Posterior cingulate gyrus (tissue), 11 donors: ENCODE measurements at places on chromosomes 12 and 14.

GRCh38 chr14:94103554-94104150, 6.9 kb upstream of the IFI27 start:
- DNase-seq = peak; percentile 29

DNA sequence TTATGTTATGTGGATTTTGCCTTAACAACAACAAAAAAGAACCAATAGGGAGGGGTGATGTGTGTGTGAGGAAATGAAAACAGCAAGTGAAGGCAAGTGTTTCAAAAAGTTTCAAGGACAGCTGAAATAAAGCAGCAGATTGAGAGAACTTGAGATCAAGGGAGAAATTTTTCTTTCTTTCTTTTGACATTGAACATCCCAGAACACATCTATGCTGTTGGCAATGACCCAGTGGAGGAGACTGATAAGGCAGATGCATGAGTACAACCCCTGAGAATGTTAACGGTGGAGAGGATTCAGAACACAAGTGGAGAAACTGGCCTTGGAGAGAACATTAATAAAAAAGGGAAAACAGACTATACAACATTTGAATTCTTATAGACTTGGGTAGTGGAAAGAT, 2.9 kb downstream of the LLPH start:
- DNase-seq = no peak

GRCh38 chr12:15206831-15207389, 14.3 kb downstream of the RERG start:
- no peak for DNase-seq

GRCh38 chr12:52006726-52007157, at the start of gene TAMALIN:
Gene TAMALIN, plus strand, starts transcription at chr12:52006946. Its CDS starts 74 bp downstream, at chr12:52007020.
- DNase-seq = peak; percentile 90

GRCh38 chr14:87108726-87109125, 884.3 kb downstream of the GALC start:
- DNase-seq = no peak

- no peak for DNase-seq
These were observed 30.3 kb downstream of the MIA2 start for GRCh38 chr14:39264057-39264456.

DNA sequence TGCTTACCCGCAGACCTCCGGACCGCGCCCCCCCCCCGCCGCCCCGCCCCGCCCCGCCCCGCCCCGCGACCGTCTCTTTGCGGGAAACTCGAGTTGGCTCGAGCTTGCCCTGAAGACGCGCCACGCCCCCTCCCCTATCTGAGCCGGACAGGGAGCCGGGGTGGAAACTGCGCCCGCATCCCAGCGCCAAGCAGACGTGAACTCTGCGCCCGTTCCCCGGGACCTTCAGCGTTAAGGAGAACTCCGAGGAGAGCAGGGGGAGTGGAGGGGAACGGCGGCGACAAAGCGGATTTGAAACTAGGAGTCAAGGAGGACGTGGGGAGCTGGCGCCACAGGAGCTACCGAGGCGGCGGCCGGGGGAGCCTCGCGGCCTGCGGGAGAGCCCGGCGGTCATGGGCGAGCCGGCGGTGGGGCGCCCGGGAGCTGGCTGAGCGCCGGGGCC, at the start of gene KCNK13:
KCNK13 (plus strand) TSS at position 310 of the 442 bp plus-strand sequence. CDS start 212 bp downstream, outside the sequence.
- DNase-seq = no peak

DNA sequence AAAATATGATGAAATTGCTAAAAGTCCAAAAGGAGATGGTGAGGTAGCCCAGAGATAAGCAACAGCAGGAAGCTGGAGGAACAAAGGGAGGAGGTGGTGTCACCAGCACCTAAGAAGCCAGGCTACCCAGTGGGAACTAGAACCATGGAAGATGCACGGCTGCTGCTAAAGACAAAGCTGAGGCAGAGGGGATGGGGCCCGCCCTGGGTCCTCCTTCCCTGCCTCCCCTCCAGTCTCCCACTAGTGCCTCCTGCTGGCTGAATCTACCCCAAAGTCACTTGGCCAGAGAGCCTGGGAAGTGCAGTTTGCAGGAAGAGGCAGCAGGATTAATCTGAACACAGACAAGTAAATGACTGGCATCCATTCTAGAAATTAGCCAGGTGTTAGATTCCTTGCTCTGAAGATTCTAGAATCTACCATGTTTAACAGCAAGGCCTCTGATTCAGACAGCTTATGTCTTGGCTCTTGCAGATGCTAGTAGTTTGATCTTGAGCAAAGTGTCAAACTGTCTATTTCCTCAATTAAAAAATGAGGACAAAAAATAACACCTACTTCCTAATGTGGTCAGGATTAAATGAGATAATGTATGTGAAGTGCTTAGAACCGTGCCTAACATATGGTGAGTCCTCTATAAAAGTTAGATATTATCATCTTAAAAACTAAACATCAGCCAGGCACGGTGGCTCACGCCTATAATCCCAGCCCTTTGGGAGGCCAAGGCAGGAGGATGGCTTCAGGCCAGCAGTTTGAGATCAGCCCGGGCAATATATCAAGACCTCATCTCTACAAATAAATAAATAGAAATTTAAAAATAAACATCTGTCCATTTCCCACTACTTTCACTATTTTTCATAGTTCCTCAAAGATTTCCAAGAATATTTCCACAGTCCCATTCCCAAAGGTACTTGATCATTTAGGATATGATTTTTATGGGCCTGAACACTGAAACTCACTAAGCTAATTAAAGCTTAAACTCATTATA, 5.8 kb upstream of the LRP10 start:
- no peak for DNase-seq

GRCh38 chr14:102180248-102180998, 40.7 kb downstream of the WDR20 start:
- DNase-seq = no peak

GRCh38 chr12:27554421-27555186, 30.6 kb downstream of the PPFIBP1 start:
- DNase-seq = no peak

DNA sequence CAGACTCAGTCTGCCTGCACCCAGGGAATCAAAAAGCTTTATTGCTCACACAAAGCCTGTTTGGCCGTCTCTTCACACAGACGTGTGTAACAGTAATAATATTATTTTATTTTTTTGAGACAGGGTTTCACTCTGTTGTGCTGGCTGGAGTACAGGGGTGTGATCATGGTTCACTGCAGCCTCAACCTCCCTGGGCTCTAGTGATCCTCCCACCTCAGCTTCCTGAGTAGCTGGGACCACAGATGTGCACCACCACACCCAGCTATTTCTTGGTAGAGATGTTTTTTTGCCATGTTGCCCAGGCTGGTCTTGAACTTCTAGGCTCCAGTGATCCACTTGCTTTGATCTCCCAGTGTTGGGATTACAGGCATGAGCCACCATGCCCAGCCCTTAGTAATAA, 88.4 kb upstream of the DCD start:
- DNase-seq = no peak

GRCh38 chr12:1350934-1351240, 243.5 kb downstream of the FBXL14 start:
- no peak for DNase-seq

- no peak for DNase-seq
These were observed 190.8 kb downstream of the ATP23 start for GRCh38 chr12:58131986-58132755.

- no peak for DNase-seq
These were observed at the start of gene GRIP1 for GRCh38 chr12:66678338-66679275. Gene GRIP1, minus strand, starts transcription at chr12:66679076. Its CDS starts 172 bp downstream, at chr12:66678904.

- DNase-seq = peak; percentile 74
These were observed 57.8 kb downstream of the RIMBP2 start for GRCh38 chr12:130658145-130658911.

- peak; percentile 15 for DNase-seq
These were observed 9.4 kb downstream of the TMEM179 start for GRCh38 chr14:104595116-104595675.

GRCh38 chr14:100405760-100406455, 82.8 kb downstream of the SLC25A47 start:
- no peak for DNase-seq

GRCh38 chr12:70329728-70330127, 36.4 kb upstream of the KCNMB4 start:
- no peak for DNase-seq

GRCh38 chr14:92446771-92447170, 66.8 kb upstream of the RIN3 start:
- no peak for DNase-seq

DNA sequence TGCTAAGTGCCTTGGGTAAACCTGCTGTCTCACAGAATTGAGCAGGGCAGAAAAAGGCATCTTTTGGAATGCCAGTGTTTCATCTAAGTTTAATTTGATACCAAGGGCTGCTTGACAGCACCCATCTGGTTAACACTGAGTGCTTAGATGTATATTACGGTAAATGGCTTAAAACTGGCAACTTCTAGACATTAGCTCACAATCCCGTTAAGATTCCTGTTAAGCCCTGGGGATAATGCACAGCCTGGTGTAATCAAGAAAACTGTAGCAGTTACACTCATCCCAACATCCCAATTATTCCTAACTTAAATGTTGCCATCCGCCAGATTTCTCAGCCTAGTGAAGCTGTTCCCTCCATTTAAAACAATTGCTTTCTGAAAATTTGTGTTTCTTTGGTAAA, 29.9 kb downstream of the PPFIBP1 start:
- DNase-seq = no peak

DNA sequence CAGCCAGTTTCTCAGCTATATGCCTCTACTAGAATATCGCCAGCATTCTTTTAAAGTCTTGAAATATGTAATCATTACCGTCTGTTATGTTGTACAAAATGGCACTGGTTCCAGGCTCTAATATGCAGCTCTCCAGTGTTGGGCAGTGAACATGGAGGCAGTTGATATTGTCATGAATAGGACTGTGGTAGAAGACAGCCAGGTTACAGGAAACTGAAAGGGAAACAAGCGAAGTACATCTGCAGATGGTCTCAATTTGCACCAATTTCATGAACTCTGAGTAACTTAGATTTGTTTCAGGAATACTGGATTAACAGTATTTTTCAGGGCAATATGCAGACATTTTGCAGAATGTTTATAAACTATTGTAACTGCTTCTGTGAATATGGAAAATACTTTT, 13.4 kb upstream of the KLHL42 start:
- no peak for DNase-seq

DNA sequence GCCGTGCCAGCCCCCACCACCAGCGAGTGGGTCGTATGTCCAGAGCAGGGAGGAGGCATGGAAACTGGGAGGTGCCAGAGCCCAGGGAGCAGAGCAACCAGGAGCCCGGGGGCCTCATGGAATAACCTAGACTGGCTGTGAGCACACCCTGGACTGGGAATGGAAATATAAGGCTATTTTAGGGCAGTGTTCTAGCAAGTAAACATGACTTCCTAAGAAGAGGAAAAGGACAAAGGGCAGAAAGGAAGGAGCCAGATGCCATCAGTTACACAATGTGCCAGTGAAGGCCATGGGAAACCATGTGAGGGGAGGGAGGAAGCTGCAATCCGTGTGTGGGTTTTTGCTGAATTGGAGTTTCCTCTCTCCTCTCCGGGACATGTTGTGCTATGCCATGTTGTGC, 18.7 kb upstream of the CPM start:
- DNase-seq = no peak

DNA sequence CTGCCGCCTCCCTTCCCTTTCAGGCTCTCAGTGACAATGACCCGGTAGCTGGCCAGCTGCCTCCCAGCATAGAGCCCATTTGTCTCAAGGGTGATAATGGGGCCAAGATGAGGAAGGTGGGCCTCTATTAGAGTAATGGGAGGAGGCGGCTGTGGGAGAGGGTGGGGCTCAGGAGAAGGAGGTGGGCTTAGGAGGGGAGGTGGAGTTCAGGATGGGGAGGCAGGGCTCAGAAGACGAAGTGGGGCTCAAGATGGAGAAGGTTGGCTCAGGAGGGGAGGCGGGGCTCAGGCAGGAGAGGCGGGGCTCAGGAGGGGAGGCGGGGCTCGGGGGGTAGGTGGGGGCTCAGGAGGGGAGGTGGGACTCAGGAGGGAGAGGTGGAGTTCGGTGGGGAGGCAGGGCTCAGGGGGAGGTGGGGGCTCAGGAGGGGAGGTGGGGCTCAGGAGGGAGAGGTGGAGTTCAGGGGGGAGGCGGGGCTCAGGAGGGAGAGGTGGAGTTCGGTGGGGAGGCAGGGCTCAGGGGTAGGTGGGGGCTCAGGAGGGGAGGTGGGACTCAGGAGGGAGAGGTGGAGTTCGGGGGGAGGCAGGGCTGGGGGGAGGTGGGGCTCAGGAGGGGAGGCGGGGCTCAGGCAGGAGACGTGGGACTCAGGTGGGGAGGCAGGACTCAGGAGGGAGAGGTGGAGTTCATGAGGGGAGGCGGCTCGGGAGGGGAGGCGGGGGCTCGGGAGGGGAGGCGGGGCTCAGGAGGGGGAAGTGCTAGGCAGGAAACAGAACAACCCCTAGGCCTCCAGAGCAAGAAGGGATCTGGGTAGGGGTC, 36.8 kb downstream of the IQSEC3 start:
- no peak for DNase-seq

DNA sequence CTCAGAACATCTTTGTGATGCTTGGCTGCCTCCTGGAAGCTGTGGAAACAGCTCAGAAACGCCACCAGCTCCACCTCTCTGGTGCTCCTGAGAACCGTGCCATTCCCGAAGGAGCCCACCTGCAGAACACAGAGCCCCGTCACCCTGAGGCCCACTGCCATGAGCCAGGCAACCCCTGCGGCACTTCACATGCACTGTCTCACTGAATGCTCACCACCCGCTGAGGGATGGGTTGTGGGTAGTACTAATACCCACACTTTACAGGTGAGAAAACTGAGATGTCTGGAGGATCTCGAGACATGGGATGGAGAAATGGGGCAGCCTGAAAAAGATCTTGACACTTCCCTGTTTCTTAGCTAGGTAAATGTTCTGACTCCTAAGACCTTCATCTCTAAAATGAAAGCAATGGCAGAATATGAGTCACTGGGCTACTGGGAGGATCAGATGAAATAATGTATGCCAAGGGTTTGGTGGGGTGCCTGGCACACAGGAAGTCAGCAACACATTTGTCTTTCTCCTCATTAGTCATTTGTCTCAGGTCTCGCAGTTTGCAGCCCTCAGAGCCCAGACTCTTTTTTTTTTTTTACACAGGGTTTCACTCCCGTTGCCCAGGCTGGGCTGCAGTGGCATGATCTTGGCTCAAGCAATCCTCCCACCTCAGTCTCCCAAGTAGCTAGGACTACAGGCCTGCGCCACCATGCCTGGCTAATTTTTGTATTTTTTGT, 5.3 kb downstream of the OASL start:
- DNase-seq = no peak

- no peak for DNase-seq
These were observed 24.2 kb upstream of the RHOJ start for GRCh38 chr14:63180011-63180410.

DNA sequence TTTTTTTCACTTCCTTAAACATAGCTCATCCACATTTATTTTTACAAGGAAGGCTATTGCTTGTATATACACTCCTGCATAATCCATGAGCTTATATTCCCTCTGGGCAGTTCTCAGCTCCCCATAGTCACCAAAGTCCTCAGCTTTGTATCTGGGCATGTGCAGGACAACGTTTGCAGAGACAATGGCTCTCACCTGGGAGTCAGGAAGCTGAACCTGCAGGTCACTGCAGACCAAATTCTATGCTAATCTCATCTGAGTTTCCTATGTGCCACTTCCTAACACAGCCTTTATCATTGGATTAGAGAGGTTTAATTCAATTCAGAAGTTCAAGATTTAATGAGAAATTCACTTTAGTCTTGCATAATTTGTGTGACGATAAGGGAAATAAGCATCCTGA, 131.5 kb downstream of the KCNK10 start:
- no peak for DNase-seq
